ENCODE measurements at places on chromosomes 3 and 15.

- no peak for DNase-seq
These were observed 108.5 kb upstream of the NR2E3 start for GRCh38 chr15:71701808-71702207.

GRCh38 chr3:122799322-122799721 is 4.5 kb downstream of the SLC49A4 start:
- no peak for DNase-seq

- no peak for DNase-seq
These were observed 15.8 kb upstream of the TRH start for GRCh38 chr3:129958755-129959154.

- DNase-seq: no peak
These were observed 153.5 kb downstream of the UACA start for GRCh38 chr15:70609889-70610288.

DNA sequence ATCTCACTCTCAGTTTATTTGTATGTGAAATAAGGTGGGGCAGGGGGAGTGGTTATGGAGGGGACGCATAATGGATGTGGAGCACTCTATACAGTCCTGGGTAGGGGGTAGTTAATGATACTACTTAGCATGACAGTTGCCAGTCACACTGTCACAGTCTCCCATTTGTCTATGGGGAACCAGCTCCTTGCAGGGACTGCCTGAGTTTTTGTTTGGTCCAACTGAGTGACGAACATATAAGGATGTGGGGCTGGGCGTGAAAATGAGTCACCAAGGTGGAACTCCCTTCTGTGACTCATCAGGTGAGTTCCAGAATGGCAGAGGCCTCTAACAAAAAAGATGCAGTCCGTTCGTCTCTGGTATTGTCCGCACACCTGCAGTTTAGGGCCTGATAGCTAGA is 235.3 kb upstream of the ST8SIA2 start:
- peak; percentile 5 for DNase-seq

GRCh38 chr3:105285653-105286241 is 81.0 kb upstream of the ALCAM start:
- DNase-seq: no peak

DNA sequence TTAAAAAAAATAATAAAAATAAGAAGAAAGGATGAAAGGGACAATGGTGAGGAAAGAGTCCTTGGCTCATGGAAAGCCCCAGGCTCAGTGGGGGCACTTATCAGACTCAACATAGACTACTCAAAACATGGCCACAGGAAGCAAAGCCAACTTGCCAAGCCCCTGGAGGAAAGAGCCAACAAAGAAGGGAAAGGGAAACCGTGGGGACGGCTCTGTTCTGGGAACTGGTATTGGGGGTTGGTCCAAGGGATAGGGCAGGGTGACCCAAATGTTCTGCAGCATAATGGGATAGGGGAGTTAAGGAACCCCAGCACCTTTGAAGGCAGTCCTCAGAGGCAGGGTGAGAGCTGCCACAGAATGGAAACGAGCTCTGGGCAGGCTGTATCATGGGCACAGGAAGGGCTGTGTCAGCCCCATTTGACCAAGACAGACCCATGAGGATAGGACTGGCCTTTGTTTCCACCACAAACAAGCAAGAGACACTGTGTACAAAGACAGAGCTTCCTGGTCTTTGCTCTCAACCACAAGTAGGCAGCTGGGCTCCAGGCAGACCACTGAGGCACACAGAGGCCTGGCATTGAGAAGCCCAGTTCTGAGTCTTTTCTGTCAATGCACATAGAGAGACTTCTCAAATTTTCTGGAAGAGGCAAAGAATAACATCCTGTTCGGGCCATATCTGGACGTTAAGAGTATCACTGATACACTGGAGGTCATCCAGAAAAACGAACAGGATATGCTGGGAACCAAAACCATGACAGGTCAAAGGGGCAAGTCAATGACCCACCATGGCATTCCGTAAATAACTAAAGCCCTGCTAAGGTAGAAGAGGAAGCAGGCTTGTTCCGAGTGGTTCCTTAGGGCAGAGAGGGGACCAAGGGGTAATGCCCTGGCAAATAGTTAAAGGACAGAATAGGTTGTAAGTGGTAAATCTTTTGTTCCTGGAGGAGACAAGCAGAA is 10.6 kb upstream of the SEMA7A start:
- DNase-seq: no peak

- no peak for DNase-seq
These were observed 64.6 kb downstream of the CYP11A1 start for GRCh38 chr15:74302821-74303359.

- no peak for DNase-seq
These were observed 301.7 kb downstream of the OXSM start for GRCh38 chr3:26091626-26092025.

- no peak for DNase-seq
These were observed 47.6 kb upstream of the CD200R1L start for GRCh38 chr3:112894258-112894657.

All from activated CD8-positive, alpha-beta memory T cell treated with anti-CD3 and anti-CD28 coated beads for 48 hours (primary cell).